ENCODE measurements at places on chromosomes 2 and 18.

DNA sequence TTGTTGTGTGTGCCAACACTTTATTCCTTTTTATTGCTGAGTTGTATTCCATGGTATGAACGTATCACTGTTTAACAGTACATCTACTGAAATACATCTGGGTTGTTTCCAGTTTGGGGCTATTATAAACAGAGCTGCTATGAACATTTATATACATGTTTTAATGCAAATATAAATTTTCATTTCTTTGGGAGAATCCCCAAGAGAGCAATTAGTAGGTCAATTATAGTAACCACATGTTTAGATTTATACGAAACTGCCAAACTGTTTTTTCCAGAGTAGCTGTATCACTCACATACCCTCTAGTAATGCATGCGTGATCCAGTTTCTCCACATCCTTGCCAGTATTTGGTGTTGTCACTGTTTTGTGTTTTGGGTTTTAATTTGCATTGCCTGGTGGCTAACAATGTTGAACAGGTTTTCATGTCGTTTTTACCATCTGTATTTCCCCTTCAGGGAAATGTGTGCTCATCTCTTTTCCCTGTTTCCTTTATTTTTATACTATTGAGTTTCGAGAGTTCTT, 81.0 kb downstream of the TMEM131 start:
- DNase-seq, result no peak

GRCh38 chr2:113069676-113070605, 2.2 kb downstream of the IL1F10 start:
- no peak for DNase-seq

GRCh38 chr2:148524519-148524919, 120.0 kb upstream of the EPC2 start:
- no peak for DNase-seq

DNA sequence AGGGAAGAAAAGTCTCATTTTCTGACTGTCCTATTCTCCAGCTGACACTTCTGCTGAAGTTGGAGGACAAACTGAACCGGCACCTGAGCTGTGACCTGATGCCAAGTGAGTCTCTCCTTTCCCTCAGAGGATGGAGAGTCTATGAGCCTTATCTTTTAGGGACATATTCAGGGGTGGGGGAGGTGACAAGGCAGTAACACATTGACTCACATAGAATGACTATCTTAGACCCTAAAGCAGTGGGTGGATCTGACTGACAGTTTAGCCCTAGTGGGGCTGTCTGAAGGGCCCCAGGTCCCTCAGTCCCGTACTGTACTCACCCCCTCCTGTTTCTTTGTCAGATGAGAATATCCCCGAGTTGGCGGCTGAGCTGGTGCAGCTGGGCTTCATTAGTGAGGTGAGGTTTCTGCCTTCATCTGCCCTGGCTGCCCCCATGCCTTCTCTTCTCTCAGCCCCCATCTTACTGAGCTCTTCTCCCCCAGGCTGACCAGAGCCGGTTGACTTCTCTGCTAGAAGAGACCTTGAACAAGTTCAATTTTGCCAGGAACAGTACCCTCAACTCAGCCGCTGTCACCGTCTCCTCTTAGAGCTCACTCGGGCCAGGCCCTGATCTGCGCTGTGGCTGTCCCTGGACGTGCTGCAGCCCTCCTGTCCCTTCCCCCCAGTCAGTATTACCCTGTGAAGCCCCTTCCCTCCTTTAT, 805 bp upstream of the KRTCAP3 start:
- DNase-seq, result no peak

GRCh38 chr2:6973895-6974545, 56.8 kb downstream of the RNF144A start:
- DNase-seq, result no peak

- DNase-seq, result no peak
Observed at GRCh38 chr2:235939471-235939870, 228.7 kb downstream of the GBX2 start.

DNA sequence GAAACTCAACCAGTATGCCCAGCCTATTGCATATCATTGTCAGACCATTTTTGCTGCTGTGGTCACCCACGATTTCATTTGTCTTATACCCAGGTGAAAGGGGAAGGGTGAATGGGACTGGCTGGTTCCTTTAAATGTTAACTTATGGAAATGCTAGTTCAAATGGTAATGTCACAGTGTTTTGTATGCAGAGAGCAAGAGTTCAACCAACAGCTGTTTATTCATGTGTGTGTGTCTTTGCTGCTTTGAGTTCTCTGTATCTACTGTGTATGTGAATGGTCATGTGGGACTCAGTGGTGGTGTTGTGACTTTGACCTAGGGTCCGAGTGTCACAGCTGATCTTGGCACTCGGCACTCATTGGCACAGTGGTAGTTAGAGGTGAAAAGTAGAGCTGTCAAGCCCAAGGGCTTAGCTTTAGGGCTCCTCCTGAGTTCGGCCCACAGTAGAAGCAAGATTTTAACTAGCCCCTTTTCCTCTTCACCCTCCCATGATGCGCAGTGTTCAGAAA, 114.6 kb downstream of the NRP2 start:
- no peak for DNase-seq

GRCh38 chr2:62545261-62545660, 39.3 kb upstream of the TMEM17 start:
- DNase-seq, result no peak

DNA sequence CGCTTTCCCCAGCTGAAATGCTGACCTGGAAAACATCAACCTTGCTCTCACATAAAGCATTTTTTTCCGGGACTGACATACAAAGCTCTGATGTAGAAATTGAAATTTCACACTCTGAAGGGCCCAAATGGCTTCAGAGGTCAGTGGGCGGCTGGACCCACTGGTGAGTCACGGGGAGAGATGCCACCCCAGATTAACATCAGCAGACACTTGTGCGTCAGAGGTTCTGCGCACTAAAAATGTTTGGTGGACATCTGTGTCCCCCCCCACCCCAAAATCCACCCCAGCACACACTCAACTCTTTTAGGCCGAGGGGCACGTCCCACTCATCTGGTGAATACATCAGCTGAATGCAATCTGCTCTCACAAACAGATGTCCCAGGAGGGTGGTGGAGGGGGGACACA, 208.9 kb downstream of the ASB1 start:
- DNase-seq, result no peak

- DNase-seq, result no peak
Observed at GRCh38 chr2:127589841-127590240, 54.4 kb downstream of the MYO7B start.

DNA sequence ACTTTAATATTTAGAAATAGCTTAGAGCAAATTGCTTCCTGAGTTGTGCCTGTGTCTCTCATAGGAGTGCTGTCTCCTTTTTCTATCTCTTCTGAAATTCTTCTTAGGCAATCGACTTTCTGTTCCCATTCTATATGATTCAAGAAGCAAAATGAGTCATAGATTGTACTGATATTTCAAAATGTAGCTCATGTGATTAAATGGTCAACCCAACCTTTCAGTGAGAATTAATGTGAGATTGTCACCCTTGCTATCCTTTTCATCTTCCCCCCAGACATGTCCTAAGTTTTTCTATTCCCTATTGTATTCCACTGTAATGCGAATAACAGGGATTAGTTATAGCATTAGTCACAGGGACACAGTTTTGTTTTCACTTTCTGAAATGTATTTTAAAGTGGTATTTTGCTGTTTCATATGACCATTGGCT, 413.6 kb downstream of the THSD7B start:
- no peak for DNase-seq

DNA sequence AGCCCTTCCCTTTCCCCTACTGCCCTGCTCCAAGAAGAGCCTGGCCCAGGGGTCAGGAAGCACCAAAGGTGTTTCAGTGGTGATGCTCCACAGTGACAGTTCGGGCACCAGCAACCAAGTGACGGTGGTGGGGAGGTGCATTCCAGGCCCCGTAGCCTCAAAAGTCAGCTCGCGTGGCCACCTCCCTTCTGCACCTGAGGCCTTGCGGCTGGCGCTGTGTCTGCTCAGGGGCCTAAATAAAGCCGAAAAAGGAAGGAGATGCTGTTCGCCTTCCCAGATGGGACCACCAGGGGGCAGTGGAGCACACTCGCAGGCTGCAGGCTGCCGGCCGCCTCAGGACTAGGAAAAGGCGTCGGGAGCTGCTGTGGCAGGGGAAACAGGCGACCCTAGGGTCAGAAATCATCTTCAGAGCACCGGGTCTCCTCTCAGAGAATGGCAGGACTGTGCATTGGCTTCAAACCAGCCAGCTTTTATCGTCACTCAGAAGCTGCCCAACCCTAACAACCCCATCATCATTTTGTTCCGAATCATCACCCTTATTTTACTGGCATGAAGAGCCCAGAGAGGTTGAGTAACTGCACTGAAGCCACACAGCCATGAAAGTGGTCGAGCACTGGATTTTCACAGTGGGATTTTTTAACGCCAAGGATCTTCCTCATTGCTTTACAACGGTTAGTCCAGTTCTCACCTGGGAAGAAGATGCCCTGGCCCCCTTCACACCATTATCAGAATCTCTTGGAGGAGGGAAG, 213.0 kb upstream of the CELF4 start:
- DNase-seq, result no peak

DNA sequence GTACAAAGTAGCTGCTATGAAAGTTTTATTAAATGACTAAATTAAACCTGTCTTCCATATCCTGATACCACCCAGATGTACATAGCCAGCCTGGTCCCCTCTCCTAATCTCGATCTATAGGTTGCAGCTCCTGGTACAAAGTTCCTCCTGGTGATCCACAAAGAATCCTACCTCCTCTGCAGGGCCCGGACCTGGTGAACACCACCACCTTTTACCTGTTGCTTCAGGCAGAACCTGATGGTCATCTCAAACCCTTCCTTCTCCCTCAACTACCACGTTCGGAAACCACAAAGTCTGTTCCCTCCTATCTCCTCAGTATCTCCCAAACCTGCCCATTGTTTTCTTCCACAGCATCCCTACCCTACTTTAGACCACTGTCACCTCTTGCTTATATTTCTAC, 15.5 kb downstream of the FOXI3 start:
- DNase-seq, result no peak

DNA sequence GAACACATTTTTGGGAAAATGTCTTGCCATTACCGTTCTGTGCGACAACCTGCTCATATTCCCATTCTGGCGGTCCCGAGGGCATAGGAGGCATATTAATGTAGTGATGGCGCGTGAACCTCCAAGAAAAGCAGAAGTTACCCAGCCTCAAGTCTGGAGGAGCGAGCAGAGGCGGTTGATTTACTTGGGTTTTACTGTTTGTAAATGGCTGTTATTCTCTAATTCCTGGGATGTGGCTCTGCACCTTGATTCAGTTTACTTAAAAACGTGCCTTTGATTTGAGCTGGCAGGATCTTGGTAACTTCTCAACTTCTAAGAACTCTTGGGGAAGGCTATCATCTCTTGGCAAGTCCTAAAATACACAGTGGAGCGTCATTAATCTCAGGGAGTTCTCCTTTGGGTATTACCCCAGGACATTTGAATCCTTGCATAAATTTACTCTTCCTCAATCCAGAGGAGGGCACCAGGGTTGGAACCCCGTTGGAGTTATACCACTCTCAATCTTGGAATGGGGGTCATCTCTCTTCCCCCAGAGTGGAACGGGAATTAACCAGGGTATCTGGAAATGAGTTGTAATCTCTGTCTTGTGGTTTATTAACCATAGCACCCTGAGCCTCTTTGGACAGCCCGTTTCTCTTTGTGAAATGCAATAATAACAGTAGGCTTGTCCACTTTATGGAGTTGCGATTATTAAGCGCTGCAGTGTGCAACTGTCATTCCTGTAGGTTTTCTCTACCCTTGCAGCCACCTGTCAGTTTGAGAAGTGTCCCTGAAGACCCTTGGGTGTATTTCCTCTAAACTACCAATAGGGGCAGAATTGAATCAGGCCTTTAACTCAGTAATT, 2.1 kb downstream of the HK2 start:
- DNase-seq, result no peak

GRCh38 chr2:120893811-120894584, 158.3 kb downstream of the GLI2 start:
- DNase-seq, result no peak

DNA sequence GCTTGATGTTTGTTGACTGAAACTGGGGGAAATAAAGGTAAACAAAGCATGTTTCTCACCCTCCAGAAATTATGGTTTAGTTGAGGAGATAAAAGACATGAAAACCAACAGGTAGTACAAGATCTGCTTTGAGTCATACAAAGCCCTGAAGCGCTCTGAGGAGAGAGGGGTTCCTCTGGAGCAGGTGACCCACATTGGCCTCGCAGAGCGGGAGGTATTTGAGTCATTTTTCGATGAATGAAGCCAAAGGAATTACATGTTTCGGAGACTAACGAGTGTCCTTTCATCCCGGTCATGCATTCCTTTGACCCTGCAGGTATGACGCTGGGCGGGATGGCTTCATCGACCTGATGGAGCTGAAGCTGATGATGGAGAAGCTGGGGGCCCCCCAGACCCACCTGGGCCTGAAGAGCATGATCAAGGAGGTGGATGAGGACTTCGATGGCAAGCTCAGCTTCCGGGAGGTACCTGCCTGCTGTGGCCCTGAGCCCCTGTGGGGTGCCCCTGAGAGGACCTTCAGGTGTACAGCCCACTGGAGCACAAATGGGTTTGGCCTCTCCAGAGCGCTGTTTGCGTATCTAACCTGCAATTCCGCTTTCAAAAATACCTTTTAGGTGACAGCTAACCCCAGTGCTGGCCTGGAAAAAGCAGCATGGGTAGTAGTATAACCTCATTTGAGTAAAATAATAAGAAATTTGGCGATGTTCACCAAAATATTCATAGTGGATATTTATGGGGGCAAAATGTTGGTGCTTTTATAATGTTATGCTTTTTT, 29.3 kb downstream of the EFHD1 start:
- DNase-seq, result no peak

GRCh38 chr2:236604575-236605344, 35.1 kb downstream of the ACKR3 start:
- no peak for DNase-seq

DNA sequence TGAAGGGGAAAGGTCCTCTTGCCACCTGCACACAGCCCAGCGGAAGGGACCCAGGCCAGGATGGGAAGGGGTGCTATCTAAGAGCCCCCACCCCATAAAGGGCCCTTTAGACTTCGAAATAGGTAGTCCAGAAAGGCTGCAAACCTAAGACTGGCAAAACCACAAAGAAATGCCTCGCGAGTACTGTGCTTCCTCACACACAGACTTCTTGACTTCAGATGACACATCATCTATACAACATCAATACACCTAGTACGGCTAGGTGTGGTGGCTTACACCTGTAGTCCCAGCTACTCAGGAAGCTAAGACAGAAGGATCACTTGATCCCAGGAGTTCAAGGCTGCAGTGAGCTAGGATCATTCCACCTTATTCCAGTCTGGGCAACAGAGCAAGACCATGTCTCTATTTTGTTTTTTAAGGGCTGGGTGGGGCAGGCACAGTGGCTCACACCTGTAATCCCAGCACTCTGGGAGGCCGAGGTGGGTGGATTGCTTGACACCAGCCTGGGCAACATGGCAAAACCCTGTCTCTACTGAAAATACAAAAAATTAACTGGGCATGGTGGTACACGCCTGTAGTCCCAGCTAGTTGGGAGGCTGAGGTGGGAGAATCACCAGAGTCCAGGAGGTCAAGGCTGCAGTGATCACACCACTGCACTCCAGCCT, 125.8 kb downstream of the CABLES1 start:
- DNase-seq, result no peak

GRCh38 chr18:25222648-25223047, 129.3 kb downstream of the ZNF521 start:
- no peak for DNase-seq

- DNase-seq, result no peak
Observed at GRCh38 chr2:86622519-86623042, 1.1 kb downstream of the RNF103 start.
